ENCODE measurements at places on chromosomes 2 and 18.

DNA sequence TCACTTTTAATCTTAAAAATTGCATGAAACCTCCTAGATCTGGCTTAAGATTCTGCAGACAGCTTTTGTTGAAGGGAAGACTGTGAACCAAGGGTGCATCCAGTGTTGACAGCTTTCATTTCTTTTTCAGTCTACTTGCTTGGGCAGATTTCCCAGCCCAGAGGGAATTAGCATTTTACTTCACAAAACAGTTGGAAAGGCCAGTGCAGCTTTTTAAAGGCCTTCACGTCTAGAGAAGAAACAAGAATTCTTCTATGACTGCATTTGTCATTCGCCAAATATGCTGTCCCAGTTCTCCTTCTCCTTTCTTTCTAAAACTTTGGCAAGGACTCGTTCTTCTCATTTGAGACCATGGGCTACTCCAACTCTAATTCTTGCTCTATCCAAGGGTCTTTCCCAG lies 17.4 kb downstream of the NTSR2 start:
- DNase-seq, result no peak

GRCh38 chr2:163471947-163472346 lies 263.9 kb downstream of the FIGN start:
- no peak for DNase-seq

- DNase-seq, result no peak
These were observed 61.4 kb downstream of the FAM168B start for GRCh38 chr2:131031875-131032274.

- no peak for DNase-seq
These were observed 135.9 kb downstream of the ABCA12 start for GRCh38 chr2:215002500-215002899.

DNA sequence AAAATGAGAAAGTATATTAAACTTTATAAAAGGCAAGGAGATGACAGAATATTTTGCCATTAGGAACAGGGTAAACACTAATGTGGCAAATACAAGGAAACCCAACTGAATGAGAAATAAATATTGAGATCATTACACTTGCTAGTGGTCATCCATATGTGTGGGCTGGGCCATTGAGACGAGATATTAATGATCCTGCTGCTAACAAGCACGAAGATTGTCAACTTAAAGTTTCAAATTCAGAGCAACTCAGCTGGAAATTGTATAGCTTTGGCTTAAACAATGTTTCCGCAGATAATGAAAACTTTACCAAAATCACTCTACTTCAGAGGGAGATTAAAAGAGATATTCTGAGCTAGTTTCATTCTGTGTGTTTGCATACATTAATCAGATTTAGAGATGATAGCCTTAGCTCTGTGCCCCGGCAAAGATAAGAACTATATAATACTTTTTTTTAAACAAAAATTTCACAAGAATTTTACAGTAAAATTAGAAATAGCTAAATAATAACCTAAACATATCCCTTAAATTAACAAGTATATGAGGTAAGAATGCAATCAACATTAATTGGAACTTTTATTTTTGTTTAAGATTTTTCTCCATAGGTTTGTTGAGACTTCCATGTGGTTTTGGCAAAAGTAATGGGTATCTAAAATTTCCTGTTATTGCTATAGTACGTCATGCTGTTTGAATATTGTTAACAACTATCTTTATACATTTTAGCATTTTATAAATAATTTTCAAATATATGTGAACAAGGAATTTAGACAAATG lies 40.0 kb downstream of the FN1 start:
- no peak for DNase-seq

Measured in stimulated activated CD4-positive, alpha-beta T cell treated with anti-CD3 and anti-CD28 coated beads, Interleukin-1b, Interleukin-23, amount 100 ng/mL, for 24 hours (primary cell).